ENCODE measurements at places on chromosomes 3 and 15. TPM values are rescaled to one million over a fixed set of nuclear protein-coding genes. Genes with fewer than 3 reads are reported as not detected.

GRCh38 chr3:192907784-192908183 lies 9.9 kb downstream of the MB21D2 start:
- DNase-seq = no peak

DNA sequence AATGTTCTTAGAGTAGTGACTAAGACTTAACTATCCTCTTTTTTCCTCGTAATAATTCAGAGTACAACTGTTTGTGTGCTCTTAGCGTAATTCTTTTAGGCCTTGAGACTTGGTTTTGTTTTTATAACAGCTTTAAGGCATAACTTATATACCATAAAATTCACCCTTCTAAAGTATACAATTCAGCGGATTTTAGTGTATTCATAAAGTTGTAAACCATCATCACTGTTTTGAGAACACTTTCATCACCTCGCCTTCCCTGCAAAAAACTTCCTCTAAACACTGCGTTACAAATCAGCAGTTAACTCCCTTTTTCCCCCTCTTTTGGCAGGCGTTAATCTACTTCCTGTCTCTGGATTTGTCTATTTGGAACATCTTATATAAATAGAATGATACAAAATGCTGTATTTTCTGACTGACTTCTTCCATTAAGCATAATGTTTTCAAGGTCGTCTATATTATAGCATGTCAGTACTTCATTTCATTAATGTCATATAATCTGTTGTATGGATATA lies 18.7 kb downstream of the DNAJC13 start:
- DNase-seq = no peak

DNA sequence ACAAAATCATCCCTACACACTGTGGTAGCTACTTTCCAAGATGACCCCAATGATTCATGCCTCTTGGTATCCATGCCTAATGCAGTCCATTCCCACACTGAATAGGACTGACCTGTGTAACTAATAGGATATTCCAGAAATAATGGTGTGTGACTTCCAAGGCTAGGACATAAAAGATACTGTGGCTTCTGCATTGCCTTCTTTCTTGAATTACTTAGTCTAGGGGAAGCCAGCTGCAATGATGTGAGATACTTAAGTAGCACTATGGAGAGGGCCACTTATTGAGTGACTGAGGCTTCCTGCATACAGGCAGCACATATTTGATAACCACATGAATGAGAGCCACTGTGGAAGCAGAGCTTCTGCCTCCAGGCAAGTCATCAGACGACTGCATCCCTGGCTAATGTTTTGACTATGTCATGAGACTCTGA lies 50.1 kb downstream of the NR1I2 start:
- DNase-seq = peak; percentile 77

- DNase-seq = no peak
These were observed 6.9 kb downstream of the TFRC start for GRCh38 chr3:196075013-196075412.

GRCh38 chr15:85710340-85710842 lies 84.3 kb downstream of the KLHL25 start:
- DNase-seq = no peak

GRCh38 chr3:71360764-71361163 lies 222.8 kb downstream of the FOXP1 start:
- no peak for DNase-seq

DNA sequence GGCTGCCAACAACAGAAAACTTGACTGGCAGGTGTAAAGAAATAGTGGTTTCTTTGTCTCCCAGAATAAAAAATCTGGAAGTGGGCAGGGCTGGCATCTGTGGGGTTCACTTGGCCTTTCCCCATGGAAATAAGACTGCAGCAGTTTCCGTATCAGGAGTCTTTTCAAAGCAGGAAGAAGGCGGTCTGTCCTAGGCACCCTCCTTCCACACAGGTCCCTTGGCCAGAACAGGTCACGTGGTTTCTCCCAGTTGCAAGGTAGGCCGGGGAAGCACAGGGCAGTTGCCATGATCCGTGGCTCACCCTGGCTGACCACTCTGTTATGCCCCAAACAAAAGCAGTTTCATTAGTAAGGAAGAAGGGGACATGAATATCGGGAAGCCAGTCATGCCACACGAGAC lies 45.4 kb downstream of the ZDHHC19 start:
- DNase-seq = peak; percentile 42

DNA sequence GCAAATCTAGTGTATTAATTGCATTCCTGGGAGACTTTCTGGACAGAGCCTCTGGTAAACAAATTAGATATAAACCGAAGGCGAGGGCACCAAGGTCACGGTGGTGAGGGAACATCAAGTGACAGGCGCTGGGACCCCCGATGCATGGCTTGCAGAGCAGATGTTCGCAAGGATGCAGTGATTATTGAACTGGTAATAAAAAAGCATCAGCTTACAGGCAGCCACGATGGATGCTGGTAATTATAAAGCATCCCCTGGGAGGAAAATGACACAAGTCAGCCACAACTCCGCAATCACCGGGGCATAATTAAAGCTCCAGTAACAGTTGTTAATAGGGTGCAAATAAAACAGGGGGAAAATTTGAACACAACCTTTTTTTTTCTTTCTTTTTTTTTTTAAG lies 231.1 kb upstream of the DPH6 start:
- DNase-seq = no peak

DNA sequence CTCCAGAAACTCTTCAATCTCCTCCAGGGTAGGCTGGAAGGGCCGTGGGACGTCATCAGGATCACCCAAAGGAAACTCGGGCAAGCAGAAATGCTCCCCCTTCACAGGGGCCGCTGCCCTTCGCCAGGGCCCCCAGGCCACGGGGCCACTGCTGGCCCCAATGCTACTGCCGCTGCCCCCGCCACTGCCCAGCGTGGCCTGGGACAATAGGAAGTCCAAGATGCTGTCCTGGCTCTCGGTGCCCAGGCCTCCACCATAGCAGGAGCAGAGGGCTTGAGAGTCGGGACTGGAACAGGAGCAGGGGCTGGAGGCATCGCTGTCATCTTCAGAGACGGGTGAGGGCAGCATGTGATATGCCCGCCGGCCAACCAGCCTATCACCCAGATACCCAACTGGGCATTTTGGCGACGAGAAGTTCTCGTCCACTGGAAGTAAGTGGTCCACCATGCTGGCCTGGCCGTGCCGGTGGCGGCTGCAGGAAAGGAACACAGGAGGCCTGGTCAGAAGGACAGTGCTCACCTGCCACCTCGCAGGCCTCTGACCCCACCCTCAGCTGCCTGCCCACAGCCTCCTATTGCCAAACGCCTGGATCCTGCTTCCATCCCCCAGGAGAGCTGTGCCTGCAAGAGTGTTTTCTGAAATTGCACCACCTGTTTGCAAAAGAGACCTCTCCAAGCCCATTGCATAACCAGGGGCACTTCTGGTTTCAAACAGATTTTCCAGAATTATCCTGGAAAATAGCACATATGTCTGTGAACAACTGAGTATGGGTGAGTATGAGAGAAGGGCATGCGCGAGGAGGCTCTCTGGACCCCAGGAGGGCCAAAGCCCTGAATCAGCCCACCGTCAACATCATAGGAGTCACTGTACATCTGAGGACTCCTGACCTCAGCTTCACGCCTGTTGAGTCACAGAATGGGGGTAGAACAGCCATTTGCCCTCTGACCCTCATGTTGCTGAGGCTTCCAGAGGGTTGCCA lies 4.4 kb downstream of the KLF15 start:
- no peak for DNase-seq

The KY gene
- total RNA-seq = 1.6 TPM

DNA sequence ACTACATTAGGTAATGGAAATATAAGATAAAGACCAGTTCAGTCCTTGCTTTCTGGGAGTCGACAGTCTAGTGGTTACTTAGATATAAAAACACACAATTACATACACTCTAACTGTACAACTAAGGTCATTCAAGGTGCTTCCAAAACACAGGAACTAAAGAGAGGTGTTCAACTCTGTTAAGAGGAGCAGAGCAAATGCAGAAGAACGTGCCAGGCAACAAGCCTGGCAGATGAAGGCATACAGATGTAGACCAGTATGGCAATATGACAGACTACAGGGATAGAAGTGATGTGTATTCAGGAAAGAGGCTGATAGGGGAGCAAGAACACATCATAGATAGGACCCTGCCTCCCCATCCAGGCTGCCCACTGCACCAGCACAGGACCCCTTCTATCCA lies 78.3 kb downstream of the CBLB start:
- DNase-seq = no peak

GRCh38 chr3:98350082-98350481 lies 3.6 kb upstream of the OR5K4 start:
- DNase-seq = no peak

The DPP8 gene
- total RNA-seq = 43.0 TPM

GRCh38 chr15:40952301-40952900 lies 870 bp upstream of the CHAC1 start:
- no peak for DNase-seq

GRCh38 chr3:135127946-135128470 lies 332.9 kb downstream of the EPHB1 start:
- no peak for DNase-seq

DNA sequence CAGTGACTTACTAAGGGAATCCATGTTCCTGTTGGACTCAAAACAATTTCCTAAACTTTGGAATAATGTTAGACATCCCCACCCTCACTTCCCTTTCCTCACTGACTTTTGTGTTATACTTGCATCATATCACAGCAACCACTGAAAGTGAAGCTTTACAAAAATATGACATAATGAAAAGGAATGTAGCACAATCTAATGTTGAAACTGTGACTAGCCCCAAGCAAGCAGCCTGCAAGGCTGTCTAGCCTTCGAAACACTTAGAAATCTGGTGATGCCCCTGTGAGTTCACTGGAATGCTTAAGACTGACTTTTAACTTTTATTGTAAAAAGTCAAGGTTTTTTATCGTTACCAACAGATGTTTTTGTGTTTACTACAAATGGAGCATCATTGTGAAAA lies 203.7 kb upstream of the ZNF385D start:
- DNase-seq = peak; percentile 24

The GOLGA8G gene
- total RNA-seq = not detected

DNA sequence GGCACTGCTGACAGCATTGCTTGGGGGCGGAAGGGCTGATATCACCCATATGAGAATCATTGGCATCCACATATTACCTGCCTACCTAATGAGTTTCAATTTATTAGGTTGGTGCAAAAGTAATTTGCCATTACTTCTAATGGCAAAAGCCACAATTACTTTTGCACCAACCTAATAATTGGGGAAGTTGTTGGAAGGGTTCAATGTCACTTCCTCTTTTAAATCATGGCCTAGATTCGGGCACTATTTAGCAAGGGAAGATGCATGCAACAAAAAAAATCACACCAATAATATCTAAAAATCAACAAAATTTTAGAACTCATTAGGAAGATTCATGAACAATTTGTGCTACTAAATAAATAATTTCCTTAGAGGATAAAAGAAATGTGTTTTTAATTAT lies 56.0 kb upstream of the AGTR1 start:
- no peak for DNase-seq

- DNase-seq = no peak
These were observed 51.6 kb upstream of the SLC6A11 start for GRCh38 chr3:10764259-10765051.

The MNS1 gene
- 2.4 TPM for total RNA-seq

The ARPP21 gene
- 299 TPM for total RNA-seq

GRCh38 chr3:43779850-43780249 lies 89.1 kb downstream of the ABHD5 start:
- no peak for DNase-seq

GRCh38 chr3:60650171-60650570 lies 601.1 kb downstream of the FHIT start:
- no peak for DNase-seq

GRCh38 chr3:30915782-30916181 lies 21.3 kb upstream of the GADL1 start:
- no peak for DNase-seq

The ERICH6 gene
- not detected for total RNA-seq

All from myocyte (in vitro differentiated cells).